ENCODE measurements at places on chromosomes 3 and 15.

DNA sequence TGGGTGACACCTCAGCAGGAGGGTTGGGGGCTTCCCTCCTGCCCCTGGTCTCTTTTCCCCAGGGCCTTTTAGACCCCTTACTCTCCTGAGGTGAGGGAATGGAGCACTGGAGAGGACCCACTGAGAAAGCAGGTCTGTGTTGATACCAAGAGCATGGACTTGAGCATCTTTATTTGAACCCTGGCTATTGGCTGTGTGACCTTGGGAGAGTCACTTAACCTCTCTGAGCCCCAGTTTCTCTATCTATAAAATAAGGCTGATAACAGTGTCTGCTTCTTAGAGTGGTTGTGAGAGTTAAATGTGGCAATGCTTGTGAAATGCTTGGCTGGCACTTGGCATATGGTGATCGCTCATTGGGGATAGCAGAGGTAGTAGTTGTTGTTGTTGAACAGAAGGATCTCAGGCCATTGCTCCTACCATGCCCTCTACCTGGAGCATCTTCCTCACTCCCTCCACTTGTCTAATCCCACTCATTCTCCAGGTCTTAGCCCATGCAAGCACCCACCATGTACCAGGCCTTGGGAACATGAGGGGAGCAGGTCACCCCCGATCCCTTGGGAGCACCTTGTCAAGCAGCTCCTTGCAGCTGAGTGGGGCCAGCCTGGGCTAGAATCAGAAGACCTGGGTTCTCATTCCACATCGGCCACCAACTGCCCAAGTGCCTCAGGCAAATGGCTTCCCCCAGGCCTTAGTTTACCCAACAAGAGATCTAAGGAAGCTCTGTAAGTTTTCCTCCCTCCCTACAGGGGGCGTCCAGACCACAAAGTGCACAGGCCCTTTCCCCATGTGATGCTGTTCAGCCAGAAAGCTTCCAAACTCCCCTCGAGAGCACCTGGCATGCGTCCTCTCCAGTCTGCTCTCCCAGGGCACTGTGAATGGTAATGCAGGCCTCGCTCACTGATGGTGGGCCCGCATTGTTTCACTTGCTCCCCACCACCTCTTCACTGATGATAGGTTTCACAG is 96.7 kb downstream of the LSM3 start:
- no peak for DNase-seq

DNA sequence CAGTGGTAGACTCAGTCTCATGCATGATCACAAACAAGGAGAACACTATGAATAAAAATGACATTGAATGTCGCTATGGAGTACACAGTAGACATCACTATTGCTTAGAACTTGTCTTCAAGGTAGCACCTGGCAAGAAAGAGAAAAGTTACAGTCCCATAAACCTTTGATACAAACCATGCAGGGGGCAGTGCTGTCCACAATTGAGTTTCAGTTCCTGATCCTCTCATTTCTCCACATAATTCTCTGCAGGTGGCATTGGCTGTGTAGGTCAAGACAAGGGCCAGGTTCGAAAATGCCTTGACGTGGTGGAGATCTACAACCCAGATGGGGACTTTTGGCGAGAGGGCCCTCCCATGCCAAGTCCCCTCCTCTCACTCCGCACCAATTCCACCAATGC is 47.9 kb downstream of the KBTBD12 start:
- no peak for DNase-seq

DNA sequence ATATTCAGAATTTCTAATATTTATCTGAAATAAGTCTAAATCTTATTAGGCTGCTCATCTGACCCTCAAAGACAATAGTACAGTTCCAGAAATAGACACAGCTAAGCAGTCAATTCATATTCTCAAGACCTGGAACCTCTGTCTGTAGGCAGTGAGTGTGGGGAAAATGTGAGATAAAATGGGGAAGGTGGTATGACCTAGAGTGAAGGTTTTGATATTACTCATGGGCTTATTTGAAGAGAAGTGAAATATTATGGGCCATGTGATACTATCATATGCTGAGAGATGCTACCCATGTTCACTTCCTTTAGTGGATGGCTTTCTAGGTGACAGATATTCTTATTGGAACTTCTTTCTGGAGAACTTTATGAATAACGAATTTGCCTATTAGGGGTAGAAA is 33.5 kb downstream of the TGFBR2 start:
- DNase-seq = no peak

- no peak for DNase-seq
Measured at GRCh38 chr3:62922326-62922725, 47.1 kb upstream of the CADPS start.

GRCh38 chr3:108412121-108412750 is 98.2 kb downstream of the MYH15 start:
- DNase-seq = no peak

GRCh38 chr3:45781841-45782240 is 14.5 kb downstream of the SLC6A20 start:
- no peak for DNase-seq

- DNase-seq = no peak
Measured at GRCh38 chr3:72848703-72849081, 447 bp upstream of the SHQ1 start.

DNA sequence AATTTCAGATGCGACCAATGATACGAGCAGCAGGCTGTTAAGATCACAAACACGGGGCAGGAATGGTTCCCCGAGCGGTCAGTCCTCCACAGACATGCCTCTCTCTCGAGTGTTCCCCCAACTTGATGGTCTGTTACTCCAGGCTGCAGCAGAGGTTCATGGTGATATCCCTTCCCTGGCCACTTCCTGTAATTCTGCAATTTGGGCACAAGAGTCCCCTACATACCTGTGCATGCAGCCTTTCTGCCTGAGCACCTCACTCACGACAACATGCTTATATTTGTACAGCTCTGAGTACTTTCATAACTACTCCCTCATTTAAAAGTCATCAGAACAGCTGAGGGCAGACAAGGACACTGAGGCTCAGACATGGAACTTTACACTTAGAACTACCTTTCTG is 408.1 kb upstream of the NR2F2 start:
- DNase-seq = no peak

Data from stimulated activated CD8-positive, alpha-beta memory T cell treated with anti-CD3 and anti-CD28 coated beads, Interleukin-15, amount 100 ng/mL, for 1 hour (primary cell).